ENCODE measurements at places on chromosomes 16 and 17.

DNA sequence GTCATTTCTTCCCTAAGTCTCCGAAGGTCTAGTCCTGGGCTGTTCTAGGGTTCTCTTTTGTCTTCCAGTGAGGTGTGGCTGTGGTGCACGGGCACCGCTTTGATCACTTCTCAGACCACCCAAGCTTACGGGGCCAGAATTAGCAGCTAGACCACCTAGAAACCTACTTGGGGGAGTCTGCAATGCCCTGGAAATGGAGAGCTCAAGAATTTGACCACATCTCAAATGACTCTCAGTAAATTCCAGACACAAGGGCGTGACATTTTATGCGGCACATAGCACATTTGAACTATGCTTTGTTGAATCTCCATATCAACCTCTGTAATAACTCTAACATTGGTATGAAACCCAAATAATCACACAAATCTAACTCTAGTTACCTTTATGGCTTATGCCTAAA is 24.9 kb downstream of the TRIM16 start:
- DNase-seq, result no peak

GRCh38 chr16:85246473-85246872 is 134.2 kb upstream of the CIBAR2 start:
- no peak for DNase-seq

DNA sequence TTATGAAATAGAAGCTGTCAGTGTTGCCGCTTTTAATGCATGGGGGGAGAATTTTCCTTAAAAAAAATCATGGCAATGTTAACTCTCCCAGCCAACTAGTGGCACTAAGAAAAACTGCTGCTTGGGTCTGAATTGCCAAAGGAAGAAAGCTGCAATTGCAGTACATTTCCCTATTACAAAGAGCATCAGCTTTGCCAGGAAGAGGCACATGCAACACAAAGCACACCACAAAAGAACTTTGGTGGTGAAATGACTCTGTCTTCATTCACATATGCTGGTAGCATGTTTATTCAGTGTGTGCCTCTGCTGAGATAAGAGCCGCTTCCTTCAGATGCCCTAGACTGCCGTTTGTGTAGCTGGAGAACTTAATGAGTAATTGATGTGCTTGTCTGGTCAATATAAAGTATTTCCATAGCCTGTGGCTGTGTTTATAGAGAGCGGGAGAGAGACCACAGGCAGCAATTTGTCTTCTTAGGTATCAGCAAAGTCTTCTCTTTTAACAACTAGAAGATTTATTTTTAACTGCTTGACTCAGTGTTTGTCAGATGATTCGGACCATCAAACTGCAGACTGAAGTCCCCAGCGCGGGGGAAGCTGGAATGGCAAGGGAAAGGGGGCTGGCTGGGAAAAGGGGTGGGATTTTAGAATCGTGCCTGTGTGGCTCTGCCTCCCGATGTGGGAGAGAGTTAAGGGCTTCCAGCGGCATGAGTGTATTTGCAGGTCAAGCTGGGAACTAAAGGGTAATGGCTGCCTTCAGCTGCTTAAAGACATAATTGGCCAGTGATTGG is 115.1 kb downstream of the MRTFB start:
- DNase-seq, result no peak

DNA sequence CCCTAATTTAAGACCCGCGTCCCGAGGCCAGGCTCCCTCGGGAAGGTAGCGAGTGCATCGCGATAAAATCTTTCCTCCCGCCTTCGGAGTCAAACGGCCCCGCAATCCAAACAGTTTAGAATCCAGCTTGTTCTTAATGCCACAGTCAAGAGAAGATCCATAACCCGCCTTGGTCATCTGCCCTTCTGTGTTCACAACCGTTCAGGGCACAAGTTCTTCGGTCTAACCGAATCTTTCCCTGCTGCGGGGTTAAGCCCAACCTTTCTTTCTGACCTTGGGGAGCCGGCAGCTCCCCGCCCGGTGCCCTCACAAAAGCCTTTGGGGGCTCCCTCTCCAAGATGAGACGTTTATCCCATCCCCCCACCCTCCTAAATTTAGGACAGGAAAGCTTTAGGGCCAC is 30.3 kb downstream of the CPSF4L start:
- DNase-seq, result no peak

GRCh38 chr16:70267516-70267915 is 15.8 kb upstream of the EXOSC6 start:
- DNase-seq, result no peak

GRCh38 chr17:48368352-48368908 is 61.6 kb downstream of the SKAP1 start:
- DNase-seq, result no peak

DNA sequence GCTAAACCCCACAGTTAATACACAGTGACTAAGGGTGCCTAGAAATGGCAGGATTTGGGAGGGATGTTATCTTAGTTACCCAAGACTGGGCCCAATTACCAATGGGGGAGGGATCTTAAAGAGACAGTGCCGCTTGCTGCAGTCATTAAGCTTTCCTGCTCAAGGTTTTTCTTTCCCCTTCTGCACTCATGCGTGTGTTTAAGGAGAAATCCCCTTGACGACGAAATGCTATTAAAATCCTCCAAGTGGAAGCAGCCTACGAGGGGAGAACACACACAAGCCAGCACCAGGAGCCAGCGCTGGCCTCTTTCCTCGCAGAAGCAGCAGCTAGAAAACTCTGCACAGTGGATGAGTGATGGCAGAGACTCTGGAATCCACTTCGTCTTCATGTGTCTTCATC is 22.0 kb downstream of the SALL1 start:
- no peak for DNase-seq

DNA sequence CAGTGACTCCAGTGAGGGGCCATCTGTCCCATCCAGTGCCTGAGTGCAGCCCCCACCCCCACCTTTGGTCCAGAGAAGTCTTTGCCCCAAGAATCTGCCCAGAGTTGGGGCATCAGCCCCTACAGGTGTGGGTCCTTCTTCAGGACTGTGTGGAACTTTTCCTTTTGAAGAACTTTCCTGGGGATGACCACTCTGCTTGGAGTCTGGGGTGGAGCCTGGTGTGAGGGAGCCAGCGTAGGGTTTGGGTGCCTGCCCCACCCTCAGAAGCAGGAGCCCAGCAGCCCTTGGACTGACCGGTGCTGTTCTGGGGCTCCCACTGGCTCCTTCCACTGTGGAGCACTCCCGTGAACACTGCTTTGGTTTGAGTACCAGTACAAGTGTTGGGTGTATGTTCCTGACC is 19.3 kb downstream of the MPRIP start:
- no peak for DNase-seq

- DNase-seq, result no peak
These were observed 13.0 kb upstream of the MED9 start for GRCh38 chr17:17463821-17464220.

GRCh38 chr17:48526608-48527546 is 3.9 kb downstream of the HOXB1 start:
- no peak for DNase-seq

GRCh38 chr17:64002658-64003525 is 4.7 kb downstream of the PRR29 start:
- no peak for DNase-seq

- no peak for DNase-seq
These were observed 9.5 kb downstream of the DEF8 start for GRCh38 chr16:89958068-89958467.

- DNase-seq, result peak; percentile 29
These were observed 934 bp downstream of the MAFG start for GRCh38 chr17:81926451-81927151.

DNA sequence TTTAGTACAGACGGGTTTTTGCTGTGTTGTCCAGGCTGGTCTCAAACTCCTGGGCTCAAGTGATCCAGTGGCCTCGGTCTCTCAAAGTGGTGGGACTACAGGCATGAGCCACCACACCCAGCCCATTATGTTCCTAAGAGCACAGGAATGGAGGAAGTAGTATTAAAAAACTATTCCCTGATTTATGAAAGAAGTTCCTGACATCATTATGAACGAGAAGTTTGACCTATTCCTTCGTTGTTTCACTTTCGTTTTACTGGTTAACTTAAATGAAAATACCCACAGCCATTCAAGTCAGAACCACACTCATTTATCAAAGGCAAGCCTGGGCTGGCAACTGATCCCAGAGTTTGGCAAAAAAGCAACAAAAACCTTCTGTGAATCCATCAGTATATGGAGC is 13.5 kb upstream of the CBX4 start:
- no peak for DNase-seq

DNA sequence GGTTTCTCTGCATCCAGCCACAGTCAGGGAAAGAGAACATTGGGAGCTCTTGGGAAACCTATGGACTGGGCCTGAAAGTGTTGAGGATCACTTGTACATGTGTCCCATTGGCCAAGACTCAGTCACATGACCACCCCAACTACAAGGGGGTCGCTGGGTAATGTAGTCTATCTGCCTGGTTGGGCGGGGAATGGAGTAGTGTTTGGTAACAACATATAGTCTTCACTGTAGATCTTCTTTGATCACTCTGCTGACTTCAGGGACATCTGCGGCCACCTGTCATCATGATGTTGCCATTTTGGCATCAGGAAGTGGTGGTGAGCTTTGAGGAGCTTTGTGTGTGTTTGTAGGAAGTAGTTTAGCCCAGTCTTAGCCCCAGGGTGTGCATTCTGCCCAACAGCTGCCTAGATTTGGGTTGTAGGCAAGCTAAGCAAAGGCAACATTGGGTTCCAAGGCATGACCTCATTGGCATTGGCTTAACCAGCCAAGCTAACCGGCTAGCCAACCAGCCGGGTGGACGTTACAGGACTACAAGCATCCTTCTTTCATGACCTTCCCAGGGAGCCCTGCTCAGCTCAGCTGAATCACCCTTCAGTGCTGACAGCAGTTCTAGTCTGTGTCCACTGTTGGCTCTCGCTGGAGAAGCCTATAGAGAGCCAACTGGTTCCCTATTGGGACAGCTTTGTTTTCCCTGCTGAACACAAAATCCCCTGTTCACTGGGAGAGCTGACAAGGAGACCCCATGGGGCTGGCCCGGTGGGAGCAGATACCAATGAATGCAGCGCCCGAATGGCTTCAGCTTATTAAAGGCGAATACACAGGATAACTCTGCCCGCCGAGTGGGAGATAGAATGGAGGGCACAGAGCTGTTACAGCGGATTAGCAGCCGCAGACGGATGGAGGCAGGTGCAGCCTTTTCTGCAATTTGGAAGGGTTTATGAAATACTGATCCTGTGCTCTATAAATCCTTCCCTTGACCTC is 178.6 kb downstream of the NTN1 start:
- DNase-seq, result no peak

DNA sequence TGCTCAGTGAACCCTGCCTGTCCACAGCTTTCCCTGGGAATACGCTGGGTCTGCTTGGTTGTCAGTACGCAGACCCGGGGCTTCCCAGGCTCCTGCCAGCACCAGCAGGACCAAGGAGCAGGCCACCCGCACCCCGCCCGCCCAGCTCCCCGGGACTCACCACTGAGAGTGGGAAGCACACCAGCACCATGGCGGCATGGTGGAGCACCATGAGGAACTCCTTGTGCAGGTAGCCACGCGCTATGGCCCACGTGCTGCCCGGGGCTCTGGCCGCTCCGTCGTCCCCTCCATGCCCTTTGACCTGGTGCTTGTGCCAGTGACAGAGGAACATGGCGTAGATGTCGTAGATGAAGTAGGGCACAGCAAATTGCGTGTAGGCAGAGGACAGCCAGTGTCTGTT is 3.5 kb downstream of the C16orf92 start:
- no peak for DNase-seq

- DNase-seq, result no peak
These were observed 59.1 kb downstream of the ABCC6 start for GRCh38 chr16:16164243-16164642.

GRCh38 chr16:54783226-54783625 is 147.4 kb upstream of the IRX5 start:
- no peak for DNase-seq

DNA sequence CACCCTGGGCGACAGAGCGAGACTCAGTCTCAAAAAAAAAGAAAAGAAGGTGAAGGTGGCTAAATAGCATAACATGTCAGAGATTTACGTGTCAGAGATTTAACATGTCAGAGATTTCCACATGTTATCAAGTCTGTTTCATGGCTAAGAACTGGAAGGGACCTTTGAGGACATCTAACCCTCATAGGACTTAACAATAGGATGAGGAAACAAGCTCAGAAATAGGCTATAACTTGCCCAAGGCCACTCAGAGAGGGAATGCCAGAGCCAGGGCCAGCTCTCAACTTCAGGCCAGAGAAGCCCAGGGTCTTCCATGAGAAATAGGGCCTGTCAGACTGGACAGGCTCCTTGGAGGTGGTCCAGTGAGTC is 26.8 kb upstream of the ZNF629 start:
- DNase-seq, result no peak

DNA sequence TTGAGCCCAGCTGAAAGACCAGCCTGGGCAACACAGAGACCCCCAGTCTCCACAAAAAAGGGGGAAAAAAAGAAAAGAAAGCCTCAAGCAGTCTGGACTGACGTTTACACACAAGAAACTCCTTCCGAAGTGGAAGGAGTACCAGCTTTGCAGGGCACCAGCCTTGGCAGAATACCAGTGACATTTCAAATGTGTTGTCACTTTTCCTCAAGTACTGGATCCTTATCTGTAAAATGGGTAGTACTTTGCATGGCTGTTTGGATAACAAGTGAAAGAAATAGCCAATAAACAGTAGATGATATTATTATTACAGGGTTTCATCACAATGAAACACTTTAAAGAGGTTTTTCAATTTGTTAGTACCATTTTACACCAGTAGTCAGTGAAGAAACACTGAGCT is 14.2 kb downstream of the YWHAE start:
- no peak for DNase-seq

DNA sequence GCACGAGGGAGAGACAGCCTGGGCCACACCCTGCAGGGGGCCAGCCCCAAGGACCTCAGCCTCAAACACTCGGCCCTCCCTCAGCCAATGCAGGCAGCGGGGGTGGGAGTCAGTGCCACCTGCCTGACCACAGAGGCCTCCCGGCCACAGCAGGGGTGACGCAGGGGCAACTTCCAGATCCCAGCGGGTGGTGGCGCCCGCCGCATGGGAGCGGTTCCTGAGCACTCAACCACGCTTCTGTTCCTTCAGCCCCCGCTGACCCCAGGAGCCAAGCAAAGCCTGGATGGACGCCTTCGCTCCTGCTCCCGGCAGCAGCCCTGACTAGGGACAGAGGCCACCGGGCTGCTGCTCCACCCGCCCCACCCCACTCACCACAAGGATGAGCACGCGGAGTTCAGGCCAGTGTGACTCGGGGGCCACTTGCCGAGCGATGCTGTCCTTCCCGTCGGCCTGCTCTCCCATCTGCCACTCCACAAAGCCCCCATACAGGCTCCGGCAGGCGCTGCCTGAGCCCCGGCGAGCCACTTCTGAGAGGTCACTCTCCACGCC is 5.0 kb upstream of the CYBA start:
- DNase-seq, result no peak

Measured in stimulated activated CD8-positive, alpha-beta memory T cell treated with anti-CD3 and anti-CD28 coated beads, Interleukin-4, amount 100 ng/mL, for 1 hour (primary cell).